ENCODE measurements at places on chromosomes 2 and 18. TPM values are rescaled to one million over a fixed set of nuclear protein-coding genes. Genes with fewer than 3 reads are reported as not detected.

HOXD11 gene
- not detected for total RNA-seq

DNA sequence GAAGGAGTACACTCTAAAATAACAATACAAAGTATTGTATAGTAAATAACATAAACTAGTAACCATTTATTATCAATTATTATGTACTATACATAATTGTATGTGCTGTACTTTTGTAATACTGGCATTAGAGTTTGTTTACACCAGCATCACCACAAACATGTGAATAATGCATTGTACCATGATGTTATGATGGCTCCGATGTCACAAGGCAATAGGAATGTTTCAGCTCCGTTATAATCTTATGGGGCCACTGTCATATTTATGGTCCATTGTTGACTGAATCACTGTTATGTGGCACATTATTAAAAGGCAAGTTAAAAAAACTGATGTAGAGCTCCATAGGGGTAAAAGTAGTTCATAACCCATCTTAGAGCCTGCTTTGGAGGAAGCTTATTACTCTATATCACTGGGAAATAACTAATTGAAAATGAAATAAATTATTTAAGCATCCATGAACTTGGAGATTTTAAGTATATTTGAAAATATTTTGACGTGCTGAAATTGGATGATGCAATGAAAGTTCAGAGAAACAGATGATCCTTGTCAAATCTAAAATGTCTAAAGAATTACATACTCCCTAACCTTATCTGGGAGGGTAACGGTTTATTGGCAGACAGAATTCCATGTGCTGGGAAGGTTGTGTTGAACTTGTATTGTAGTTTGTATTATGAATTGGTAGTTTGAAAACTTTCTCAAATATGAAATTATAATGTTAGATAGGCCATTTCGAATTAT, 2.4 kb downstream of the SKA1 start:
- H3K4me1 ChIP-seq: peaks cover 5% of the 10 kb centered on the region
- DNase-seq: no peak
- H3K27ac ChIP-seq: no peak overlapping the region
- H3K27me3 ChIP-seq: no peaks in the 10 kb centered on the region

DNA sequence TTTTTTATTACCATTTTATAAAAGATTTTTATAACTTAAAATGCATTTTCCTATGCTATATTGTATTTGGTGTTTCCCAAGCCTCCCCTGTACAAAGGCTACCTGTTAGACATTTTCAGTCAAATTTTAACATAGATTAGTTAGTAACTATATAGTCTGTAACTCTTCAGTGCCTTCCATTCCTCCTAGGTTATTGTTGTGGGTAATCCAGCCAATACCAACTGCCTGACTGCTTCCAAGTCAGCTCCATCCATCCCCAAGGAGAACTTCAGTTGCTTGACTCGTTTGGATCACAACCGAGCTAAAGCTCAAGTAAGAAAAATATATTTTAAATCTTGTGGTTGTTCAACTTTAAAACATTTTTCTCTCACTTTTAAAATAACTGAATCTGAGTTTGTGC, 10.2 kb downstream of the MDH1 start:
- H3K4me1 ChIP-seq: peaks cover 13% of the 10 kb centered on the region
- no peaks in the 10 kb centered on the region for H3K27me3 ChIP-seq
- H3K27ac ChIP-seq: no peak overlapping the region
- H3K36me3 ChIP-seq: peaks cover 53% of the 10 kb centered on the region

TTC32 gene
- total RNA-seq: 5.2 TPM

TACR1 gene
- total RNA-seq: 0.30 TPM

PRSS56 gene
- total RNA-seq: 0.12 TPM

UGT1A10 gene
- total RNA-seq: not detected

- H3K4me3 ChIP-seq: no peak overlapping the region
- H3K27ac ChIP-seq: no peak overlapping the region
- H3K4me1 ChIP-seq: no peaks in the 10 kb centered on the region
- H3K27me3 ChIP-seq: no peaks in the 10 kb centered on the region
- no peaks in the 10 kb centered on the region for H3K36me3 ChIP-seq
- DNase-seq: no peak
These were observed 561.1 kb upstream of the SETBP1 start for GRCh38 chr18:44119607-44120006.

DNA sequence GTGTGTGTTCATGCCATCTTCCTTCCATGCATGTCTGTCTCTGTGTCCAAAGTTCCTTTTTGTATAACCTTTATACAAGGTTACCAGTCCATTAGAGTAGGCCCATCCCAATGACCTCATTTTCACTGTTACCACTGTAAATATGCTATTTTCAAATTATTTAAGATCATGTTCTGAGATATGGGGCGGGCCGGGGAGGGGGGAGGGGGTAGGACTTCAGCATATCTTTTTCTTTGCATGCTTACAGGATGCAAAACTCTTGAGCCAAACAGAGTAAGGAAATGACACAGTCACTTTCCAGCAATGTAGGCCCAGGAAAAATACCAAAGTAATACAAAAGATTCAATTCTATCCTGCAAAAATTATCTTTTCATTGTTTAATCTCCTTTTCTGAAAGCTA, 124.1 kb upstream of the HNRNPA3 start:
- H3K36me3 ChIP-seq: no peaks in the 10 kb centered on the region
- no peak for DNase-seq
- no peak overlapping the region for H3K4me3 ChIP-seq
- no peak overlapping the region for H3K27ac ChIP-seq

DNA sequence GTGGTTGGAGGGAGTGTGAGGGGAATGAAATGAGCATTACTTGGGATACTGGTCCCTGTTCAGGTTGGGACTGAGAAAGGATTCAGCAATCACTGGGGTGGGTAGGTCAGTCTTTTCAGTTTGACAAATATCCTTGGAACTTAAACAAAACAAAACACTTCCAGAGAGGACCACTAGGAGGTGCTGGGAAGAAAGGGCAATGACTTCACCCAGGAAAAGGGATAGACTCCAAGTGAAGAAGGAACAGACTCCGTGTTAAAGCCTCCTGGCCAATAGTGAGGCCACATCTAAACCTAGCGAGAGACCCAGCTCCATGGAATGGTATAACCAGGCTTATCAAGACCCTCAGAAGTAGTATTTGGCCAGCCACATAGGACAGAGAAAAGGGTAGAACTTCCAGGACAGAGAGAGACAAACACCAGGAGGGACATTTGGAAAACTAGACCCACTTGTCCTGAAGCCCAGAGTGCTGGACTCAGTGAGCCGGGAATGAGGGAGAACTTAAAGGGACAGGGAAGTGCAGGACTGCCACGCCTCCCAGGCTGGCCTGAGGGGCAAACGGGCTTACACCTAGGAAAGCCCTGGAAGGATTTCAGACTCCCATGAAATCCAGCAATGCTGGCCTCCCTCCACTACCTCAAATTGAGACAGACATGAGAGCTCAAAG, 19.6 kb upstream of the KCNG3 start:
- no peak overlapping the region for H3K4me3 ChIP-seq
- H3K27ac ChIP-seq: no peak overlapping the region
- DNase-seq: no peak
- H3K27me3 ChIP-seq: no peaks in the 10 kb centered on the region
- H3K4me1 ChIP-seq: no peaks in the 10 kb centered on the region

DNA sequence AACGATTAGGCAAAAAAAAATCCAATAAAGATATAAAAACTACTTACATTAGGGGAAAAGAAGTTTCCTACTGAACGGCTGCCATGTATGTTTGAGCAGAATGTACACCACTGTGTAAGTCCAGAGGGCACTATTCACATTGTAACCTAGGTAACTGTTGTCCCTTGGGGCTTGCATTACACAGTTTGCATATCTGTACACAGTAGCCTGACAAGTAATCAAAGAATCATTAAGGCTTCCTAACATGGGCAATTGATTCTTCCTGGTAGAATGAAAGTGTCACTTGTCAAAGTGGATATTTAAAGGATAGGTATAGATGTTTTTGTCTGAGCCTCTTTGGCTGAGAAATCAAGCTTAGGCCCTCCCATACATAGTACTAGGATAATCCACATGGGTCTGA, 39.1 kb downstream of the PLEK start:
- H3K4me3 ChIP-seq: no peak overlapping the region
- H3K4me1 ChIP-seq: no peaks in the 10 kb centered on the region
- H3K27me3 ChIP-seq: peaks cover 12% of the 10 kb centered on the region
- H3K27ac ChIP-seq: no peak overlapping the region
- no peak for DNase-seq
- no peaks in the 10 kb centered on the region for H3K36me3 ChIP-seq

- peaks cover 44% of the 10 kb centered on the region for H3K4me1 ChIP-seq
- DNase-seq: no peak
- no peak overlapping the region for H3K4me3 ChIP-seq
- H3K27ac ChIP-seq: no peak overlapping the region
These were observed 71.1 kb upstream of the TFCP2L1 start for GRCh38 chr2:121356058-121356640.

DYSF gene
- 60.8 TPM for total RNA-seq

DNA sequence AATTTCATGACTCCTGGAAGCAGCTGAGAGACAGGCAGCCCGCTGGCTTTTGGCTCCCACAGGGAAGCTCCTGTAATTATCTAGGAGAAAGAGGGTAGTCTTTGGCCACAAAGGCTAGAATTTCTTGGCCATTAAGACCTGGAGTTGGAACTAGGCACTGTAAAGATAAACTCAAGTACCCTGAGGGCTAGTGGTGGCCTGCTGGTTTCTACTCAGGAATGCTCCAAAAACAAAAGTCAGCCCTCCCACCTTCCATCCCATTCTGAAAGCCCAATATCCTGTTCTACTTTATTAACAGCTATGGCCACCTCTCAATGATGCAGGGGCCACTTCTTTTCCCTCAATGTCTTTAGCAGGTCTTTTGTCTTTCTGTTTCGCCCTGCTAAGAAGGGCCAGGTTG, 34.0 kb upstream of the CYP26B1 start:
- H3K27ac ChIP-seq: no peak overlapping the region
- no peaks in the 10 kb centered on the region for H3K27me3 ChIP-seq
- H3K36me3 ChIP-seq: no peaks in the 10 kb centered on the region
- peaks cover 23% of the 10 kb centered on the region for H3K4me1 ChIP-seq

DNA sequence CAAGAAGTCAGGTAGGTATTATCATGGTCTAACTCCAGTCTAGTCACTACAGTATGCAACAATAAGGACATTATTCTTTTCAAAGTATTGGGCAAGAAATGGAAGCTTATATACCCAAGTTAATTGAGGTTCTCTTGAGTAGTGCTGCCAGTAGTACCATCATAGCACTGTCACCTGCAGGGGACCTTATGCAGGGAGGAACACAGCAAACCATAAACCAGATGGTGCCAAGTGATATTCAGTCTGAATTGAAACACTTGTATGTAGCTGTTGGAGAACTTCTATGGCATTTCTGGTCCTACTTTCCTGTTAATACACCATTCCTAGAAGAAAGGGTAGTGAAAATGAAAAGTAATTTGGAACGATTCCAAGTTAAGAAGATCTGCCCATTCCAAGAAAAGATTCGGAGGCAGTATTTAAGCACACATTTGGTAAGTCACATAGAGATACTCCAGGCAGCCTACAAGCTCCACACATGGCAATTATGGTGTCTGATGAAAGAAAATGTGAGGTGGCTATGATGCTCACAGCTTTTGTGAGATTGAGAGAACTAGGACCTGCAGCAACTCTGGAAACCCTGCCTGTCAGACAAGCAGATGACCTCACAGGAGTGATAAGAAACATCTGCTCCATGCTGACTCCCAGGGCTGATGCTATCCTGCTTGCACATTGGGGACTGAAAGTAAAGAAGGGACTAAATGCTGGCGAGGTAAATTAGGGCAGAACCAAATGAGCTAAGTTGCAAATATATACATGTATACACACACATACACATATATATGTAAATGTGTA, 174.7 kb downstream of the MC4R start:
- H3K4me3 ChIP-seq: no peak overlapping the region
- H3K36me3 ChIP-seq: no peaks in the 10 kb centered on the region
- no peak overlapping the region for H3K27ac ChIP-seq

PLA2R1 gene
- 1.5 TPM for total RNA-seq

Data from heart right ventricle (tissue), 16 donors.